ENCODE measurements at places on chromosomes 3 and 15.

DNA sequence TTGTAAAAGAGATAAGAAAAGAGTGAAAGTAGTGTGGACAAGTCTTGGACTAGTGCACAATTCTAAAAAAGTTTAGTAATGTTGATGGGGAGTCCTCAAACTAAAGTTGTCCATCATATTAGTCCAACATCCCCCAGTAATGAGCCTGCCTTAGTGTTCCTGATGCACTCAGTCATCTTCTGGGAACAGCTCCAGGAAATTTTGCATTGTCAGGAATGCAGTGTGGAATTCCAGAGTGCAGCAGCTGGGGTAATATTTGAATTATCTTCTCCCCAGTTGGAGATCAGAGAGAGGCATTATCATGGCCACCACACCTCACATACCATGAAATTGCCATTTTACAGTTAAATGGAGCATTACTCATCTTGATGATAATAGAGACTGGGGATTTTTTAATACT, 528.8 kb upstream of the NAALADL2 start:
- no peak for DNase-seq

GRCh38 chr15:22795206-22796063, 9.0 kb downstream of the NIPA1 start:
- no peak for DNase-seq

- no peak for DNase-seq
Measured at GRCh38 chr15:99956022-99956775, 223.0 kb upstream of the LYSMD4 start.

GRCh38 chr3:182139627-182140357, 428.1 kb downstream of the SOX2 start:
- DNase-seq: no peak
